NCI-H146 (cell line): ENCODE measurements at places on chromosomes 2 and 18.

DNA sequence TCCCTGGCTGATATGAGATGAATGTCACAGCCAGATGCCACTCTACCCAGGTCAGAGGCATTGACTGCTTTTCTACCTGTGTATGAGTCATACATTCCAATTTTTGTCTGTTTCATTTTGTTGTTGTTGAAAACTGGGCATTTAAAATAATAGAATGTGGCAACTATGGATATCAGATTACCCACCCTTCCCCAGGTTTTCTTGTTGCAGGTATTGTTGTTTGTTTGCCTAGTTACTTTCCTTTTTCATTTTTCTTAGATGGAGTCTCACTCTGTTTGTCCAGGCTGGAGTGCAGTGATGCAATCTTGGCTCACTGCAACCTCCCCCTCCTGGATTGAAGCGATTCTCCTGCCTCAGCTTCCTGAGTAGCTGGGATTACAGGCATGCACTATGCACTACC, 70.2 kb downstream of the LRRC30 start:
- no peak for DNase-seq

GRCh38 chr2:11940121-11940743, 193.8 kb downstream of the LPIN1 start:
- no peak for DNase-seq

- DNase-seq = no peak
Observed at GRCh38 chr2:232386490-232386739, 7.9 kb downstream of the ALPP start.

DNA sequence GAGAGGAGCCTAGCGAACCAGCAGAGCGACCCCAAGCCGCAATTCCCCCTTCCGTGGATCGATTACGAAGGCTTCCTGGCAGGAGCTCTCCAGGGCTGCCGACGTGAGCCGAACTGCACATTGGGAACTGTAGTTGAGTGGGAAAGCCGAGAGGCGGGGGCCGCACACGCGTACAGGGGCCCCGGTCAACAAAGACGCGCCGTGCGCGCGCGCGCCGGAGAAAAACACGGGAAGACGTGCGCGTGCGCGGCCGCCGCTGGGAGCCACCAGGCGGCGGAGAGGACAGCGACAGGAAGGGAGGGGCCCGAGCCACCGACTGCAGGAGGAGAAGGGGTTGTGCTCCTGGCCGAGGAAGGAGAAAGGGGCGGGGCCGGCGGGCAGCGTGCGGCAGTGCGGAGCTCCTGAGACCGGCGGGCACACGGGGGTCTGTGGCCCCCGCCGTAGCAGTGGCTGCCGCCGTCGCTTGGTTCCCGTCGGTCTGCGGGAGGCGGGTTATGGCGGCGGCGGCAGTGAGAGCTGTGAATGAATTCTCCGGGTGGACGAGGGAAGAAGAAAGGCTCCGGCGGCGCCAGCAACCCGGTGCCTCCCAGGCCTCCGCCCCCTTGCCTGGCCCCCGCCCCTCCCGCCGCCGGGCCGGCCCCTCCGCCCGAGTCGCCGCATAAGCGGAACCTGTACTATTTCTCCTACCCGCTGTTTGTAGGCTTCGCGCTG, at the start of gene SPAST:
TSS of gene SPAST (plus strand) at position 247 of the 711 bp plus-strand sequence. CDS start at position 523, 276 bp downstream.
- peak; percentile 98 for DNase-seq

- DNase-seq = no peak
Observed at GRCh38 chr2:203059567-203060240, 45.0 kb downstream of the NBEAL1 start.

- DNase-seq = no peak
Observed at GRCh38 chr18:9081940-9082339, 20.6 kb upstream of the NDUFV2 start.

- DNase-seq = no peak
Observed at GRCh38 chr2:35932276-35932963, 423.2 kb upstream of the CRIM1 start.

DNA sequence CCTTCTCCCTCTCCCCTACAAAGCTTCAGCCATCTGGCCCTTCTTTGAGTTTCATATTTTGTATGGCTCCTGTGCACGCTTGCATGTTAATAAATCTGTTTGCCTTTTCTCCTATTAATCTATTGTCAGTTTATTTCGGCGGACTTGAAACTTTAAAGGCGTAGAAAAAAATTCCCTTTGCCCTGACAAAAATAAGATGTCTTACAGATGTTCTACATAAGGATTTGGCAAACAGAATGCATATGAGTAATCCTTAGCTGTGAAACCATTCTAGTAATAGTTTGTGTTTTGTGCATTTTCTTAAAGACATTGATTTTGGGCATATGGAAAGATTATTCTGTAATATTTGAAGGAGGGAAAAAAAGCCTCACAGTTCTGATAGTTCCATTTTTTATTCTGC, 15.0 kb upstream of the BMPR2 start:
- DNase-seq = no peak

DNA sequence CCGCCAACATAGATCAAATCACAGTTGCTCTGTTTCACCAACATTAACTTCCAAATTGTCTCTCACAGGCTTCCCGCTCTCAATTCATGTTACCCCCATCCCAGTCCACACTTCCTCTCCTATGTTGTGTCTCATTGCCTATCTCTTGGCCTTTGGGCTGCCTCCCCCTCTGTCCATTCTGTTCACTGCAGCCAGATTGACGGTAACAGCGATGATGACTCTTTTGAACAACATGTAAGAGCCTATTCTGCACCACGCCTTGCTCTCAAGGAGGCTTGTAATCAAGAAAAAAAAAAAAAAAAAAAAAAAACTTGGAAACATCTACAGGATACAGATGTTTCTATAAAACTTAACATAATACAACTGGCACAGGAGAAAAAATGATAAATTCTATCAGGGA, 77.3 kb upstream of the RMDN2 start:
- DNase-seq = no peak

DNA sequence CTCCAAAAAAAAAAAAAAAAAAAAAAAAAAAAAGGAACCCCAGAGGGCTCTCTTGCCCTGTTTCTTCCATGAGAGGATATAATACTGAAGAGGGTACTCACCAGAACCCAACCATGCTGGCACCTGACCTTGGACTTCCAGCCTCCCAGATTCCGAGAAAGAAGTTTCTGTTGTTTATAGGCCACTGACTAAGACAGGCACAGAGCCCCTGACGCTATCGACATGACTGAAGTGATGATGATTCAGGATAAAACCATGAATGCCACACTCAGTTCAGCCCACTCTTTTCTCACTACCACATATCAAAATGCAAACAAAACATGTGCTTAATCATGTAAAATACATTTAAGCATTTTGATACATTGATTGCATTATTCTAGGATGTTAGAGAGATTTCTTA, 66.1 kb upstream of the CDCA7 start:
- no peak for DNase-seq

- DNase-seq = no peak
Observed at GRCh38 chr2:238870261-238870660, 22.4 kb downstream of the TWIST2 start.

GRCh38 chr2:100394111-100394641, 23.3 kb downstream of the CHST10 start:
- no peak for DNase-seq

GRCh38 chr2:120344976-120345581, 857 bp upstream of the INHBB start:
- DNase-seq = peak; percentile 36

DNA sequence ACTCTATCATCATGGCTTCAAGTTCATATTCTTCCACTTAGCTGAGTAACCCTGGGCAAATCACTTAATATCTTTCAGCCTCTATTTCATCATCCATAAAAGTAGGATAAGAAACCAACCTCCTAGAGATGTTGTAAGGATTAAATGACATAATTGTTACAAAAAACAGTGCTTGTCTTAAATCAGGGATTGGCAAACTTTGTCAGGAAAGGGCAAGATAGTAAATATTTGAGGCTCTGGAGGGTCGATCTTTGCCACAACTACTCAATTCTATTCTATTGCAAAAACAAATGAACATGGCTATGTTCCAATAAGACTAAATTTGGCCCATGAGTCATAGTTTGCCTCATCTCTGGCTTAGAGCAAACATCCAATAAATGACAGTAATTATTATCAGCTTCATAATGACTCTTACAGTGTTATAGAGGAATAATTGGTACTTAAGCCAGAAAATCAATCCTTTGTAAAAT, 184.7 kb downstream of the SATB2 start:
- peak; percentile 58 for DNase-seq

- DNase-seq = no peak
Observed at GRCh38 chr2:47160211-47160610, 5.1 kb upstream of the STPG4 start.

DNA sequence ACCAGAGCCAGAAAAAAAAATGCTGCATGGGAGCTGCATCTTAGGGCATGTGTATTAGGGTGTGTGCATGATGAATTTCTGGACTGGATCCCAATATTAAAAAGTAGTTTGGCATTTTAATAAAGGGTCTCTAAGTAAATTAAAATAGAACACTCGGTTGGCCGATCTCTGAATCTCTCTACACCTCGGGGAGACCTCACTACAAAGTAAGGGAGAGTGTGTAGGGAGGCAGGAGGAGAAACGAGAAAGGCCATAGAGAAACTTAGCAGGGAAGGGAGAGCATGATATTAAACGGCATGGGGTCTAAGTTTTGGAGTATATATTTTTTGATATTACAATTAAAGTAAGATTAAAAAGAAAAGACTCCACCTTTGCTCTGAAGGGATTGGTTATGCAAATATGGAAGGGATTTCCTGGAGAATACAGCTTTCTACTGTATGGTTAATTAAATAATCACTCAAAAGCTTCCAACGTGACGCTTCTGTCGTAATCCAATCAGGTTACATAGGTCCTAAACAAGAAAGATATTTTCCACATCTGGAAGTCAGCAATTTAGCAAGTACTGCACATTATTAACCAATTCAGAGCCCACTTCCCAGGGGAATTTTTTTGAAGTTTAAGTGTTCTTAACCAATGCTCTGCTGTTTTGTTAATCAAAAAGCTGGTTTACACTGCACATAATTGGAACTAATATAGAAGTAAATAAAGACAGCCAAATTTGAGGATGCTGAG, 1.0 kb upstream of the ZEB2 start:
- no peak for DNase-seq

DNA sequence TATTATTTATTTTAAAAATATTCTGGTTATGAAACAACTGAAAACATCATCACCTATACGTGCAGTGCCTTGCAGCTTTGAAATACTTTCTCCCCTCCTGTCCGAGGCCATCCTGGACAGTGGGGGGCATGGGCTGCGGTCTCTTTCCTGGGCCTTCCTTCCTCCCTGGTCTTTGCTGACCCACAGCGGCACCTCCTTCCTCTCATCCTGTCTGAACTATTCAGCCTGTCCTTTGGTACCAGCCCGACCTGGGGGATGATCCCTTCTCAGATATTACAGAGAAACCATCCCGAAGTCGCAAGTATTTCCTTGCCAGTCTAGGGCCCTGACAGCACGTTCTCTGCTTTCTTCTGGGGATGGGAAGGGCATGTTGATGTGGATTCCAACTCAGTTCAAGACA, 736.6 kb upstream of the HS6ST1 start:
- DNase-seq = no peak

- no peak for DNase-seq
Observed at GRCh38 chr2:85585781-85586105, 1.5 kb downstream of the VAMP5 start.

DNA sequence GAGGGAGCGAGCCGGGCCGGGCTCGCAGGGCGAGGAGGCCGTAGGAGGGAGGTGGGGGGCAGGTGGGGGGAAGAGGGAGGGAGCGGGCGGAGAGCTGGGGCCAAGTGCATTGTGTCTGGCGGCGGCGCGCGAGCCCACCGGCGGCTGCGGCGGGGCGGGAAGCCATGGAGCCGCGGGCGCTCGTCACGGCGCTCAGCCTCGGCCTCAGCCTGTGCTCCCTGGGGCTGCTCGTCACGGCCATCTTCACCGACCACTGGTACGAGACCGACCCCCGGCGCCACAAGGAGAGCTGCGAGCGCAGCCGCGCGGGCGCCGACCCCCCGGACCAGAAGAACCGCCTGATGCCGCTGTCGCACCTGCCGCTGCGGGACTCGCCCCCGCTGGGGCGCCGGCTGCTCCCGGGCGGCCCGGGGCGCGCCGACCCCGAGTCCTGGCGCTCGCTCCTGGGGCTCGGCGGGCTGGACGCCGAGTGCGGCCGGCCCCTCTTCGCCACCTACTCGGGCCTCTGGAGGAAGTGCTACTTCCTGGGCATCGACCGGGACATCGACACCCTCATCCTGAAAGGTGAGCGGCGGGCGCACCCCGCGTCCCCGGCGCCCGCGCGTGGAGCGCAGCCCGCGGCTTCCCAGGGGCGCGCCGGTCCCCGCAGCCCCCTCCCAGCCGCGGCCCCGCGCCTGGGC, at the start of gene TMEM178A:
TSS of gene TMEM178A (plus strand) at position 107 of the 680 bp plus-strand sequence. CDS start at position 165, 58 bp downstream.
- DNase-seq = peak; percentile 78

GRCh38 chr18:61824733-61825363, 68.0 kb downstream of the RNF152 start:
- no peak for DNase-seq

- DNase-seq = no peak
Observed at GRCh38 chr18:30705943-30706342, 336.6 kb downstream of the DSC3 start.

GRCh38 chr2:66495788-66496640, 61.1 kb downstream of the MEIS1 start:
- DNase-seq = peak; percentile 45

GRCh38 chr18:8876887-8877286, 171.5 kb downstream of the MTCL1 start:
- no peak for DNase-seq

- DNase-seq = no peak
Observed at GRCh38 chr2:27115519-27115918, 3.4 kb downstream of the CGREF1 start.

DNA sequence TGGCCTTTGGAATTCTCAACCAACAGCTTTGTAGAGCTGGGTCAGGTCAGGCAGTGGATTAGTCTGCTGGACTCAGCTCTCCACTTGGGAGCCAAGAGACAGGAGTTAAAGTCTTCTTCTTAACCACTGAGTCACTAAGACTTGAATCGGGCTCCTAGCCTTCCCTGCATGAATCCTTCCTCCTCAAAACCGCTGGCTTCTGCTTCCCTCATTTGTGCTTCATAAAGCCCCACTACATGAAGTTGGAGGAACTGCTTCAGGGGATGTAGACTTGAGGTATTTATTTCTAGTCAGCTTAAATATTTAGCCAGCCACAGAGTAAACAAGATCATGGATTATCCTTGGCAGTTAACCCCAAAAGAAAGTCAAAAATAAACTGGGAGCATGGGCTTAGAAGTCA, 536.3 kb upstream of the TNP1 start:
- no peak for DNase-seq

GRCh38 chr2:62941413-62941812, 109.2 kb upstream of the OTX1 start:
- DNase-seq = no peak

DNA sequence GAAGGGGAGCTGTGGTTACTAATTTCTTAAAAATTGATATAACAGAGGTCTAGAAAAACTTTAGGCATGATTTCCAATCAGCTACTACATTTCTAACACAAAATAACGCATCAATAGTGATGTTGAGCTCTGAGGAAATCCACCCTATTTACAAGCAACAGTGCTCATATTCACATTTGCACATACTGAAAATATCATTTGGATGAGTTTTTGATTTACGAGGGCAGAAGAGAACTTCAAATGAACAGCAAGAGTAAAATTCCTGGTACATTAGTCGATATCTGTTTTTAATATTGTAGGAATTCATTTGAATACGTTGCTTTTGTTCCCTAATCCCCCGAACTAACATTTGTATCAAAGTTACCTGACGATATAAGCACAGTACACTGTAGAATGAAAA, 761.0 kb upstream of the POU3F3 start:
- no peak for DNase-seq
